Left ventricle myocardium inferior (tissue), 1 donor: ENCODE measurements at places on chromosomes 5 and 9. TPM values are rescaled to one million over a fixed set of nuclear protein-coding genes. Genes with fewer than 3 reads are reported as not detected.

Gene HACD4
- total RNA-seq, result 0.71 TPM

Gene NKD2
- total RNA-seq, result 3.7 TPM

Gene GLDC
- not detected for total RNA-seq

Gene UGT3A1
- total RNA-seq, result not detected

Gene LRRTM2
- not detected for total RNA-seq

Gene RFX3
- total RNA-seq, result 3.8 TPM

Gene CDC37L1
- 42.4 TPM for total RNA-seq

Gene TXNDC8
- total RNA-seq, result not detected

Gene SURF2
- 17.4 TPM for total RNA-seq

Gene CARD6
- 6.1 TPM for total RNA-seq

Gene FOXD4L3
- not detected for total RNA-seq

Gene TAS2R1
- total RNA-seq, result not detected

Gene SLC4A9
- 0.44 TPM for total RNA-seq

Gene CA9
- total RNA-seq, result not detected

Gene CYSRT1
- 0.27 TPM for total RNA-seq

- DNase-seq, result no peak
Observed at GRCh38 chr5:54629115-54629514, 111.6 kb downstream of the SNX18 start.

DNA sequence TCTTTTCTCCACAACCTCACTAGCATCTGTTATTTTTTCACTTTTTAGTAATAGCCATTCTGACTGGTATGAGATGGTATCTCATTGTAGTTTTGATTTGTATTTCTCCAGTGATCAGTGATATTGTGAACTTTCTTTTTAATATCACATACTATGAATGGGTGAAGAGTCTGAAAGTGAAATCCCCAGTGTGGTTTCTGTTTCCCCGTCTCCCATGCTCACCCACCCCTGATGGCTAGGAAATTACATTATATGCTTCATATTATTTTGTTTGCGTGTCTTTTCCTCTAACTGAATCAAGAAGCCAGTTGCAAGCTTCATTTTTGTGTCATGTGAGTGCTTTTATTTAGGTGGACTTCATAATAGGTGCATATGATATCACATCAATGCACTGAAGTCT lies 171.1 kb downstream of the ARHGAP26 start:
- DNase-seq, result no peak

DNA sequence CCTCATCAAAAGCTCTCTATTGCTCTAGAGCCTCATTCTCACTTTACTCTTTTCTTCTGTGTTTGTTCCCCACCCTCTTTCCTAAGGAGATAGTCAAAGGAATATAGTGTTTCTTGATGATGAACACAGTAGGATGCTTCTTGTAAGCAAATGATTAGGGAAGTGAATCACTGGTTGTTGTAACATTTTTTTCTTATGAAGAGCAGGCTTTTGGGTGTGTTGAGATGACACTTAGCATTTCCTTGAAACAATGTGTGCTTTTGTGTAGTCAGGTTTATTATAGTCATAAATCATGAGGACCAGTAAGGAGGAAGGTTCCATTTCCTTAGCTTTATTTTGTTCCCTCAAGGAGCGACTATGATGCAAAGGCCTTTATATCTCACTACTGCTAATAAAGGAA lies 1991.3 kb upstream of the C9orf72 start:
- DNase-seq, result no peak

GRCh38 chr9:122398371-122398924 lies 27.6 kb downstream of the PTGS1 start:
- no peak for DNase-seq

- no peak for DNase-seq
Observed at GRCh38 chr9:129414993-129415941, 205.6 kb downstream of the C9orf50 start.

DNA sequence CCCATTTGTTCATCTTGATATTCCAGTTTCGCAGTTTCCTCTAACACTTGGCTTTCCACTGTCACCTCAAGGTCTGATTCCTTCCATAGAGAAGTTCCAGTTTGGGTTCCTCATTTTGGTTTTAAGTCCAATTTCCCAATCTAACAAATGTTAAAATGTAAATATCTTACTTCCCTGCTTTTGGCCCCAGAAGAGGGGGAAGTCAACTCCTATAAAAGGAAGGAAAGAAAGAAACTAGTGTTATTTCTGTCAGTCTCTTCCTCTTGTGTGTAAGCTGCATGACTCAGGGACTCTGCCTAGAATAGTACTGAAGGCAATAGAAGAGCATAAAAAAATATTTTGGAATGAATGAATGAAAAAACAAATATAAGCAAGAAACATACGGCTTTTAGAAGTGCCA lies 127.5 kb upstream of the CCNG1 start:
- DNase-seq, result no peak

DNA sequence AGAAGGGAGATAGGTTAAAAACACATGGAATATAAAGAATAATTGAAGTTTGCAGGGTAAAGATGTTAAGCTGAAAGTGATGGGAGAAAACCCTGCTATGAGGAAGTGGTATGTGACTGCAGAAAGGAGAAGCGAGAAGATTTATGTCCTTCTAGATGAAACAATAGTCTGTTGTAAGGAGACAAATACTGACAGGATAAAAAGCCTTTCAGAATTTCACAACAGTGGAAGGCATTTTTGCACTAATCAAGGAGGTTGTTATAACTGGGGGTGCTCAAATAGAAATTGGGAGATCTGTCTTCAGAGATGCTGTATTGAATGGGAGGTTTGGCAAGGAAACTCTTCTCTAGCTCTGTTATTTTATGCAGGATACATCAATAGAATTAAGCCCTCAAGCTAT lies 69.6 kb downstream of the NMUR2 start:
- no peak for DNase-seq

DNA sequence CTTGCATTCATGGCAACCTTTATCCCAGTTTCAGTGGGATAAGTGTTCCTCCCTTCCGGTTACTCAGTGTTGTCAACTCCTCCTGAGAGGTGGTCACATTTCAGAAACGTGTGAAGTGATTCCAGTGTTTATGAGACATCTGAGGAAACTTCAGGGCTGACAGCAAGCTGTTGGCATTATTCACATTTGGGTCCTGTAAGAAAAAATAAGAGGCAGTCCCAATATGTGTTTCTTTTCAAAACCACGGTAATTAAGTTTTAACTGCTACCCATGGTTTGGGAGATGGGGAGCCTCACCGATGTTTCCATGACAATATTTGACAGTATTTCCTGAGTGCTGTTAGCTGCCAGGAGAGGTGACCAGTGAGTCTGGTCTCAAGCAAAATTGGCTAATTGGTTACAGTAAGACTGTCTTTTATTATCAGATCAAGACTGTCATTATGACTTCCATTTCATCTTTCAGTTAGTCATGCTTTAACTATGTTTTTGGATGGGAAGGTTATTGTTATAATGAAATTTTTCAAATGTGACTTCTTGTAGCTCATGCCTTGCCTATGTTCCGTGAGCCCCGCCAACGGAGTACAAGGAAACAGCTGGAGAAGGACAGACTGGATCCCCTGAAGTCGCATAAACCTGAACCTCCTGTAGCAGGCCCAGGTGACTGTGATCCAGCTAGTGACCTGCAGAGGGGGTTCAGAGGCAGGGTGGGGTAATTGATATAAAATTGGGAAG lies 115.3 kb downstream of the GDNF start:
- no peak for DNase-seq

- DNase-seq, result no peak
Observed at GRCh38 chr9:133855802-133856521, 117.8 kb upstream of the SARDH start.

GRCh38 chr9:91790917-91791316 lies 159.1 kb downstream of the ROR2 start:
- no peak for DNase-seq

DNA sequence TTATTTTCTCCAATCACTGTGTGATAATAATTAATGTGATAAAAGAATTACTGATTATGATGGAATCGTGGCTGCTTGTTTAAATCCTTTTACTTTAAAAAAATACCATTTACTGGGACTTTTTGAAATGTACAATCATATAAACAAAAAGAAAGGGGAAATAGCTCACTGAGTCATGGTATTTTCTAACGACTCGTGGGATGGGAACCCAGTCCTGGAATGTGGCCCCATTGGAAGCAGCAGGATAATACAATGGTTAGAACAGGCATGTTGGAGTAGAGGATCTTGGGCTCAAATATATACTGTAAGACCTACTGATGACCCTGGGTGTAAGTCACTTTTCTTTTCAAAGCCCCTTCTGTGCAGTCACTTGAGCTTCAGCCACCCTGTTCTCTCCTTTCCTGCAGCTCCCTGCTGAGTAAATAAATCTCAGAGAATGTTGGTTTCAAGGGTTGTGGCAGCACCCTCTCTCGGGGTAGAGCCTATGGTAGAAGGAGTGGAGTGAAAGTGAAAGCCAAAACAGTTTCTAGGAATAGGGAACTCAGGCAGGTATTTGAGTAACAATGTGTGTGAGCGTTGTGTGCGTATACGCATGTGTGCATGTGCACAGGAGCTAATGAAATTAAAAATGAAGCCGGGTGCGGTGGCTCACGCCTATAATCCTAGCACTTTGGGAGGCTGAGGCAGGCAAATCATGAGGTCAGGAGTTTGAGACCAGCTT lies 40.8 kb upstream of the LARP1 start:
- no peak for DNase-seq

GRCh38 chr5:125236981-125237380 lies 490.5 kb upstream of the ZNF608 start:
- DNase-seq, result no peak

GRCh38 chr5:34841816-34842215 lies 2.9 kb downstream of the TTC23L start:
- no peak for DNase-seq

- DNase-seq, result no peak
Observed at GRCh38 chr9:106913276-106913675, 50.3 kb downstream of the ZNF462 start.

GRCh38 chr9:134304261-134304660 lies 22.0 kb upstream of the RXRA start:
- peak; percentile 4 for DNase-seq

GRCh38 chr5:12691330-12691729 lies 787.1 kb upstream of the CTNND2 start:
- no peak for DNase-seq

GRCh38 chr5:6638236-6638635 lies 5.0 kb downstream of the SRD5A1 start:
- no peak for DNase-seq

DNA sequence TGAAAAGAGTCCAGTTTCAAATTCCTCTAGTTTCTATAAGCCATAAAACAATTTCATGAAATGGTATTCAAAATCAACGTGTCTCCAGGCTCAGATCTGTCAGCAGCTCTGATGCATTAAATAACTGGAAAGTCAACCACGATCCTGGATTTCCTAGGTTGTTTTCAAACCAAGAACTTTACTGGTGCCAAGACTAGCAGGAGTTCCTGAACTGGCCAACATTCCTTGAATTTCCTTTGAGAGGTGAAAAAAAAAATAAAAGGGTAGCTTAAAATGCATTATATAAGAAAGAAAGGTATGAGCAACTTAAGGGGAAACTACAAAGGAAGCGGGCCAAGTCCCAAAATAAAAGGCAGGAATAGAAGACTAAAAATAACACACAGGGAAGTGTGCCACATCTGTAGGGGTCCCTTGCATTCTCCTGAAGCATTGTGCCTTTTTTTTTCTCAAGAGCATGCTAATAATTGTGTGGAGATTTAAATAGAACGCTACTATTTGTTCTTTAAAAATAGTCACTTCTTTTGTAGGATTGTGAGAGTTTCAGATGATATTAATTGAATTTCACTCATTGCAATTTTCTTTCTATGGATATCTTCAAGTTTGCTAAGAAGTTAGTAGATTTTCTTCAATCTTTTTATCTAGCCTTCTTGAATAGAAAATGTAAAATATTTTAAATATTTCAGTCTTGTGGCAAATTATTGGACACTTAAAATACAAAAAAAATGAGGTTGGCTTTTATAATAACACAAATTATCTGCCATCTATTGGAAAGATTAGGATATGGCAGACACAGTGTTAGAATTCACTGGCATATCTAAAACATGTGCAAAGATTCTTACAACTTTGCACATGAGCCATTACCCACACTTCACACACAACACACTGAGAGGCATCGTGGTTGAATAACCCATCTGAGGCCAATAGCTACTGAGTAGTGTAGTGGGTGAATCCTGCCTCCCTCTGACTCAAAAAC lies 15.3 kb downstream of the ESM1 start:
- DNase-seq, result no peak

GRCh38 chr9:37032713-37033112 lies 1.4 kb downstream of the PAX5 start:
- DNase-seq, result no peak

- peak; percentile 82 for DNase-seq
Observed at GRCh38 chr9:83432104-83432627, 106.0 kb downstream of the FRMD3 start.

DNA sequence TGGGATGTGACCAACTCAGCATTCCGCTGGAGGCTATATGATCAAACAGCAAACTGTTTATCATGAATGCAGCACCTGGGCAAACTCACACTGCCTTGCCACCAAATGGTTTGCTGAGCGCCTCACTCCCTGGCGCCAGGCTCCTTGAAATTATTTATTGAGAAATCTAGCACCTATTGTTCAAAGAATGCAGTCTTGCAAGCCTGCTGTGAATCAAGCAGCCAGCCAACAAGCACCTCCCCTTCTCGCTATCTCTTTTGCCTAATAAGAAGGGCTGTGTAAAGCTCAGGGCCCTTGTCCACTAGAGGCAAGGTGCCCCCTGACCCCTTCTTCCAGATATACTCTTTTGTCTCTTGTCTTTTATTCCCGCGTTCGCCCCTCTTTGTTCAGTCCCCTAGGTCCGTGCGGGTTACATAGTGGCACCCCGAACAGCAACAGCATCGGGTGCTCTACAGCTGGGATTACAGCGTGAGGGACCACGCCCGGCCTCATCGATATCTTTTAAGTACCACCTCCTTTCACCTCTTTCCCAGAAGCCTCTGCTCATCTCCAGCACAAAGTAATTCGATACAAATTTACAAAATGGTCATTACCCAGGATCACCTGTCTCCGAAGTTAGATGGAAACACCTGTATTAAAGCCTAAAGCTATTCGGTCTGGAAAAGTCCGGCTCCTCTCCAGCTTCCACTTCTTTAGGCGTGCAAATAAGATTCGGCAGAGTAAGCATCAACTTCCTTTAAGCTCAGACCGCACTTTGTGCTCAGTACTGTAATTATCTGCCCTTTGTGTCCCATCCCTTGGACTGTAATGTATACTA lies 896 bp downstream of the RIGI start:
- DNase-seq, result no peak

- DNase-seq, result no peak
Observed at GRCh38 chr5:148176480-148176879, 8.1 kb downstream of the SPINK14 start.

DNA sequence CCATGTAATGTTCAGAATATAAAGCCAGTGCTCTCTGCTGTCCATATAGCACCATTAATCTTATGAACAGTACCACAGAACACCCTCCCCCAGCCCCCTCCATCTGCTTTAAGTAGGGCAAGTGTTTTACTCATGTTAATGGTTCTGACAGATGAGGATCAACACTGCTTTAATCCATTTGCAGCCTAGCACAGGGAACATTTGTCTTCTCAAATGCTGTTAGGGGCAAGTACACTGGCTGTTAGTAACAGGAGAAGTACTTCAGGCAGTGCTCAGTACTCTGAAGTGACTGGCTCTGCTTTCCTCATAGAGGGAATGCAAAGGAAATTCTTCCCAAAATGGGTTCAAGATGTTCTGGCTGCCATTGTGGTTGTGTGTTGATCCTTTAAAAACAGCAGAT lies 202.6 kb downstream of the DCP2 start:
- no peak for DNase-seq
